Stimulated activated CD8-positive, alpha-beta memory T cell treated with anti-CD3 and anti-CD28 coated beads, Interleukin-4, amount 100 ng/mL, for 1 hour (primary cell): ENCODE measurements at places on chromosomes 16 and 17.

- no peak for DNase-seq
Measured at GRCh38 chr16:53502331-53503269, at the start of gene AKTIP. Gene AKTIP, minus strand, starts transcription at chr16:53503209. Its CDS starts 2,950 bp downstream, at chr16:53500259.

- no peak for DNase-seq
Measured at GRCh38 chr17:29561554-29562517, 5.0 kb downstream of the ABHD15 start.

DNA sequence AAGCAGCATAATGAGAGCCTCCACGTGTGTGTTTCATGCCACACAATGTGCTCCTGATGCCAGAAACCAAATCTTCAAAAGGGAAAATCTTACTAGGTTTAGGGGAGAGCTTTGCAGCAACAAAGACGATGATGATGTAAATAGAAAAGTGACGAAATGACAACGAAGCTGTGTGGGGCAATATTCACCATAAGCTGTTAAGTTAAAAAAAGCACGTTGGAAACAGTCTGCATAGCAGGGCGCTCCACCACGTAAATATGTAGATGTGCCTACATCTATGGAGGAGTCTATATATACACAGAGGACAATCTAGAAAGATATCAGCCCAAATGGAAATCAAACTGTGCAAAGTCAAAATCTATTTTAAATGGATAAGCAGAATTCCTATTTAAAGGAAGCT lies 61.0 kb downstream of the RPH3AL start:
- DNase-seq, result no peak

GRCh38 chr17:76149214-76149613 lies 8.2 kb upstream of the FOXJ1 start:
- no peak for DNase-seq

GRCh38 chr16:52725461-52725860 lies 178.5 kb upstream of the TOX3 start:
- no peak for DNase-seq

GRCh38 chr16:82264756-82265155 lies 94.7 kb upstream of the MPHOSPH6 start:
- no peak for DNase-seq

DNA sequence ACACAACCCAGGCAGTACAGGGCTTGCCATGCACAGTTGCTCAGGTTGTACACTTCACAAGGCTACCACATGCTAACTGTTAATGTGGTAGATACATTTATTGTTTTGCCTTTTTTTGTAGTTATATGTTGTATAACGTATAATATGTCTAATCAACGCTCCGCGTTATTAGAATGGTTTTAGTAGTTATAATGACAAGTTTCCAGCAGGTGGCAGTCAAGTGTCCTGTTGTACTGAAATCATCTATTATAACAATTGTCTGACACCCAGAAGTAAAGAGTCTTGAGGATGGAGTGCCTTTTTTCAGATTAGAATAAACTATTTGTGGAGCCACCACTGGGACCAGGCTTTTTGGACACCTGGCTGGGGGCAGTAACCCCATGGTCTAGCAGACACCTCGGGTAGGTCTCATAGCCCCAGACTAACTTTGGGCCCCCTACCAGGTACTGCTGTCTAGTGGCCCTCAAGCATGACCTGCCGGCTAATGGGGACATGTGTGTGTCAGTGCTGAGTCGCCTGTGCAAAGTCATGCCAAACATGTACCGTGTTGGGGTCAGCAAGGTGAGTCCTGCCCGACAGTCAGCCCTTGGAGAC lies 32.8 kb downstream of the MYO15A start:
- DNase-seq, result no peak

DNA sequence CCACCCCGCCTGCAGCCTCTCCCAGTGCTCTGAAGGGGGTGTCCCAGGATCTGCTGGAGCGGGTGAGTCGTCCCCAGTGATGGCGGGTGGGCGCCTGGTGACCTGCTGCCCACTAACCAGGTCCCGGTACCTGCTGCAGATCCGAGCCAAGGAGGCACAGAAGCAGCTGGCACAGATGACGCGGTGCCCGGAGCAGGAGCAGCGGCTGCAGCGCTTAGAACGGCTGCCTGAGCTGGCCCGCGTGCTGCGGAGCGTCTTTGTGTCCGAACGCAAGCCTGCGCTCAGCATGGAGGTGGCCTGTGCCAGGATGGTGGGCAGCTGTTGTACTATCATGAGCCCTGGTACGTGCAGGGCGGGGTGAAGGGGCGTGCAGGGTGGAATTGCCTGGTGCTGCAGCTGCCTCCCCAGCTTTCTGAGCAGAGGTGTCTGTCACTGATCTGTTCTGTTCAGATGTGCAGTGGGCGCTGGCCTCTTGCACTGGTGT lies 3.6 kb downstream of the CDT1 start:
- no peak for DNase-seq

DNA sequence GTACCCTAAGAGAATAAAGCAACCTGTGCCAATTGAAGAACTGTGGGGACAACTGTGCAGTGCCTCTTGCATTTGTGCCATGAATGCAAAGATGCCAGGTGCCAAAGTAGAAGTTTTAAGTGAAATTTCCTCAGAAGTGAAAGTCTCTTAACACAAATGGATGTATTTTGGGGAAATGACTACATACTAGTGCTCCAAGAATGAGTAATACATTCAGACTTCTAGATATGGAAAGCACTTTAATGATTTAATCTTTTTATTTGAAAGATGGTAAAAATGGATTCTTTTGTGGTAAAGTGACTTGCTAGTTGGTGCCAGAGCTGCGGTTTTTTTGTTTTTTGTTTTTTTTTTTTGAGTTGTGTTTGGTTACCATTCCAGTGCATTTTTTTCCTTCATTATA lies 15.0 kb downstream of the UTP18 start:
- DNase-seq, result no peak

- no peak for DNase-seq
Measured at GRCh38 chr17:65698381-65699061, 137.1 kb upstream of the AXIN2 start.

DNA sequence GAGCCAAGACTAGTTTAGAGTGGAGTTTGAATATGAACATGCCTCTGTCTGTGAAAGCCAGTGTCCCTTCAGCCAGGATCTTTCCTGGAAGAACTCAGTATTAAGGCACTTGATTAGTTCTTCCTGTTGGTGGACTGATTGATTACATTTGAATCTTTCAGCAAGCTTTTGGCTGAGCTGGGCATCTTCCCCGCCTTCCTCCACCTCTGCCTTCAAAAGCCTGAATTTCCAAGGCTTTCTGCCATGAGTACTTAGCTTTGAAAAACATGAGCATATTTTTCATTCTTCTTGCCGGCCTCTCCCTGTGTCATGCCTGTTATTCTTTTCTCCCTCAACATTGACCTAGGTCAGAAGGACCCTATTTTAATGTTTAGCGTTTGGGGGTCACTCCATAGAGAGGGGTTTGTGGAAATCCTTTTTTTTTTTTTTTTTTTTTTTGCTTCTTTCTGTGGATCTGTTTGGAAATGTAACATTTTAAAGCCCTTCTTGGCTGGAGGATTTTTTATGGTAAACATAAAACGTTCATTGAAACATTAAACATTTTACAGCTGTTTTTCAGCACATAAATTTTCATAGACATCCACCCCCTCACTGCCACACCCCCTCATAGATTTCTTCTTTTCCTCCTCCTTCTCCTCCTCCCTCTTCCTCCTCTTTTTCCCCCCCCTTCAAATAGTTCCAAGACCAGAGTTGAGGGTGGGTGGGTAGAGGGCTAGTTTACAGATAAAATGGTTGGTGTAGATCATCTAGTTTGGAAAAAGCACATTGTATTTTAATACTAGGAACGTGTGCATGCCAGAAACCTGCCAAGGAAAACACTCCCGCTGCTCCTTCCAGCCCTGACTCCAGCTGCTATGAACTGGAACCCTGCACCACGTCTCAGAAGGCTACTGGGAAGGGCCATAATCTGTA lies 645.9 kb downstream of the WWOX start:
- no peak for DNase-seq

DNA sequence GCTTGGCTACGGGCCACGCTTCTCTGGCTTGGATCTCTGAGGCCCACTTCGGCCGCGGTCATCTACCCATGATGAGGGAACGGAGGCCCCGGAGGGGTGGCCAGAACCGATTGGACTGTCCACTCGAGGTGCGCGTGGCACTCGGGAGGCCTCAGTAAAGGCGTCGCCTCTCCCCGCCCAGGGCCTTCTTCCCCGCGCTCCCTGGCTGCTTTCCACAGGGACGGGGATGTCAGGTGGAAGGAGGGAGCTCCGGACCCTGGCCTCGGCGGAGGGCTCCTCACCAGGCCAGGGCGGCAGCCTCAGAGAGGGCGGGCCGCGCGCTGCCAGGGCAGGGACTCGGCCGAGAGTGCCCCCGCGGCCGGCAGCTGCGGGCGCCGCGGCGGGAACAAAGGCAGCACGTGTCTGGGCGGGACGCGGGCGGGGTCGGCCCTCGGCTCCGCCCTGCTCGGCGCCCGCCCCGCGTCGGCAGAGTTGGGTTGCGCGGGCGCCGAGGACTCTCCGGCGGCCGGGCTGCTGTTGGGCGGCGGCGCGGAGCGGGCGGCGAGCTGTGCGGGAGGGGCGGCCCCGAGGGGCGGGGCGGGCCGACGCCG lies 587 bp upstream of the CDK5R1 start:
- peak; percentile 37 for DNase-seq

DNA sequence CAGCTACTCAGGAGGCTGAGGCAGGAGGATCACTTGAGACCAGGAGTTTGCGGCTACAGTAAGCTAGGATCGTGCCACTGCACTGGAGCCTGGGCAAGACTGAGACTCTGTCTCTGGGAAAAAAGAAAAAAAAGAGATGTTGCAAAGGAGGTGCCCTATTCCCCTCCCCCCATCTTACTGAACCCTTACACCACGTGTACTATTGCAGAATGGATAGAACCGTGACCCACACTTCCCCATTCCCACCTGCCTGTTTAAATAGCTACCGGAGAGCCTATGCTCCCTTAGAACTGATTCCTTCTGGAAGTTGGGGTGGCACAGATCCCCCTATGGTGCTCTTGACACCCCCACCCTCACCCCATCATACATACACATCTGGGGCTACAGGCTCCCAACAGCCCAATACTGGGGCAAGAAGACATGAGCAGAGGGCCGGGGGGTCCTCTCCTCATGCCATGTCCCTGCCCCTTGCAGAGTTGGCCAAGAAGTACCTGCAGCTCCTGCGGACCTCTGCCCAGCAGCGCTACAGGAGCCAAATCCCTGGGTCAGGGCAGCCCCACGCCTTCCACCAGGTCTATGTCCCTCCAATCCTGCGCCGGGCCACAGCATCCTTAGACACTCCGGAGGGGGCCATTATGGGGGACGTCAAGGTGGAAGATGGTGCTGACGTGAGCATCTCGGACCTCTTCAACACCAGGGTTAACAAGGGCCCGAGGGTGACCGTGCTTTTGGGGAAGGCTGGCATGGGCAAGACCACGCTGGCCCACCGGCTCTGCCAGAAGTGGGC lies 35.7 kb downstream of the NLRC5 start:
- no peak for DNase-seq

DNA sequence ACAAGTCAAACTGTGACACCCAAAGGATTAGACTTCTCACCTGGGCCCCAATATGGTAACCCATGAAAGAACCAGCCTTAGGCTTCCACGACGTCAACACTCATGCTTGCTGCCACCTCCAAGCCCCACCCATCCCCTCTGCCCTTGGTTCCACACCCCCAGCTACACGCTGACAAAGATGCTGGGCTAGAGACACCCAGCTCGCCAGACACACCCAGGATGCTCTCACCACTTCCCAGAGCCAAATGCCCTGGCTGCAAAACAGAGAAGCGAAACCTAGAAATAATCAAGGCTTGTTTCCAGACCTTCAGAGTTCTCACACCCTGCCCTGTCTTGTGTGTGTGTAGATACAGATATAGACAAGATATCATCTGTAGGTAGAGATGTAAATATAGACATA lies 26.0 kb upstream of the ADCY9 start:
- DNase-seq, result no peak
